HFF-Myc (cell line): ENCODE measurements at places on chromosomes 7 and 10.
A peak's percentile ranks its signal among the peaks of the same experiment; 100 is the strongest.

GRCh38 chr10:4819707-4820106, 6.3 kb upstream of the AKR1E2 start:
- DNase-seq: no peak

DNA sequence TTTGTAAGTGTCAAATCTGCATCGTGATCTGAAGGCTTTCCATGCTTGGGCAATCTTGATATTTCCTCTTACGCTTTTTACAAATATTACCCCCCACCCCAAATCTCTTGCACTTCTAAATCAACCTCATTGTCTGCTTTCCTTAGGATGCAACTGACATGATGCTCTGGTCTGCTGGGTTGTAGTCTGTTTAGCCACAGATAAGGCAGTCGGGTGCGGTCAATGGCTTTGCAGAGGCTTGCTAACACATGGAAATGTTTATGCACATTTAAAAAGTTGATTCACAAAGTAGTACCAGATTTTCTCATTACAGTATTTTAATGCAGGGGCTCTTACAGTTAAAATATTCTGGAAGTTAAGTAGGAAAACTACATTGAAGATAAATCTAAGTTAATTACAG, 172.5 kb downstream of the BAMBI start:
- no peak for DNase-seq

DNA sequence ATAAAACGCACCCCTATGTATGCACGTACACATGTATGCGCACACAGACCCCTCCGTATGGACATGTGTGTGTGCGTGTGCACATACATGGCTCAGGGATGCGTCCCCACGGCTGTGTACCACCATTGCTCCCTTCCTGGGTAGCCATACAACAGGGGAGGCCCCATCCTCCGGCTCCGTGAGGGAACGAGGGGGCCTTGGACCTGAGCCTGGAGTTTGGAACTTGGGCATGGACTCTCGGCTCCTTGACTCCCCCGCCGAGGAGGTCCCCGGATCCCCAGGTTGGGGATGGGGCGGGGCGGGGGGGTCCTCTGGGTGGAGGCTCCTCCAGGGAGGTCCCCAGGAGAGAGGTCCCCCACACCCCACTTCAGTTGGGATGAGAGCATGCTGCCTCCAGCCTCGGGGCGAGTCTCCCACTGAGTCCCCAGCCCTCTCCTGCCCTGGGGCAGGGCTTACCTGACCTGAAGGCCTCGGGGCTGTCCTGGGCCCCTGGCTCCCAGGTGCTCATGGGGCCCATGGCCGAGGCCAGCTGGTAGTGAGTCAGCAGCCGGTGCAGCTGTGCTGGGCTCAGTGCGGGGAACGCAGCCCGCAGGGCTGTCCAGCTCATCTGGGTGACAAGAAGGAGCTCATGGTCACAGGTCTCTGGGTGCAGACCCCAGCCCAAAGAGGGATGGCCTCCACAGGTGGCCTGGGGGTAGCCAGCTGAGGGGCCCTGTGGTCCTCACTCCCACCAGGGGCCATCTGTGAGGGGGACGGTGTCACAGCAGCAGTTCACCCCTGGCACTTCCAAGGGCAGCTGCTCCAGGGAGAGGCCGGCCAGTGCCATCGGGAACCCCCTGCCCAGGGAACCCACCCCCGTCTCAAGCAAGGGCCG, 29.9 kb downstream of the AP5Z1 start:
- no peak for DNase-seq

DNA sequence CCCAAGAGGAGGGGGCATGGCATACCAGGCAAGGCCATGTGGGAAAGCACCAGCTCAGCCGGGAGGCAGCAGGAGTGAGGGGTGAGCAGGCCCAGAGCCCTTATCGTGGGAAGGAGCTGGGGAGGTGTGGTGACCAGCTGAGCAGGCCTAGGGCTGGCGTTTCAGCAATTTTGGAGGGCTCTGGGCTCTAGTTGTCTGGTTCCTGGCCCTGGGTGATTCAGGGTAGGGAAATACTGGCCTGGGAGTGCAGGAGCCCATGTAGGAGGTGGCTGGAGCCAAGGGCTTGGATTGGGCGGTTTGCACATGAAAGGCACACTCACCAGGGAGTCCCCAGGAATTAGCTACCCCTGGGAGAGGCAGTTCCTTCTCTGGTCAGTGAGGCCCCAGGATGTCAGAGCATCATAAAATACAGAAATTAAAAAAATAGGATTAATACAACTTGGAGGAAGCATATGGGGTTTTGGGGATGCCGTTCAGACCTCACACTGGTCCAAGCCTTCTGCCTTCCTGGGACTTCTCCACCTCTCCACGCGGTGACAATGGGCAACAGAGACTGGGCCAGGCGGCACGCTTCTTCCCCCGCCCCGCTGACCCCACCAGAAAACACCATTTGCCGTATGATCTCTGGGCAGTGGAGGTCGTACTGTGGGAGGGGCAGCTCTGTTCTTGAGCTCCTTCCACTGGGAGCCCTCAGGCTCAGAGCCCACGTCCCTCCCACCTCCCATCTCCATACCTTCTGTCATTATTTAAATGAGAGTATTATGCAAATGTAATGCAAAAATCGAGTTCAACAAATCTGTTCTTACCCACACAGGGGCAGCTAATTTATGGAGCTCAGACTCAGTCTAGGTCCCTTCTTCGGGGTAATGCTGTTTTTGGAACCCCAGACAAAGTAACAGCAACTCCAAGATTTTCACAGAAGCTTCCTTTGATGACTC, 133.0 kb upstream of the FAM20C start:
- DNase-seq: no peak

DNA sequence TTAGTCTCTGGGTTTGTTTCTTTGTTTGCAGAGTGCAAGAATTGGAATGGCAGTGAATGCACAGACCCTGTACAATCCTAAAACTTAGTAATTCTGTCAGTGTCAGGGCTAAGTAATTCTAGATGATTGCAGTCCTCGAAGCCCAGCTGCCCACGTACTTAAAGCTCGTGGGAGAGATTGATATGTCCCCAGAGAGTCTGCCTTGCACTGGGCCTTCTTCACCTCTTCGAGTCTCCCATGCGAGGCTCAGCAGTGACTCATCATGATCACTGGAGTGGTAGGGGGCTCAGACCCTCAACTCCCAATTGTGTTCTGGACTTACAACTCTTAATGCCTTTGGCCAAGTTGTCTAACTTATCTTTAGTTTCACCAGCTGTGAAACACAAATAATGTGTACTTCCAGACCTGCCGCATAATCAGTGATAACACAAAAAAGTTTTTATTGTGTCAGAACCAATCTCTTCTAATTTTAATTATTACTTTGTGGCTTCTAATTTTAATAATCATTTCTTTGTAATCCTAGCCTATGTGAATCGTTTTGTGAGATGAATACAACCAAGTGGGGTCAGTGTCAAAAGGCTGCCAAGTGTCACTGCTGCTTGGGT, 345.6 kb upstream of the LRGUK start:
- no peak for DNase-seq

DNA sequence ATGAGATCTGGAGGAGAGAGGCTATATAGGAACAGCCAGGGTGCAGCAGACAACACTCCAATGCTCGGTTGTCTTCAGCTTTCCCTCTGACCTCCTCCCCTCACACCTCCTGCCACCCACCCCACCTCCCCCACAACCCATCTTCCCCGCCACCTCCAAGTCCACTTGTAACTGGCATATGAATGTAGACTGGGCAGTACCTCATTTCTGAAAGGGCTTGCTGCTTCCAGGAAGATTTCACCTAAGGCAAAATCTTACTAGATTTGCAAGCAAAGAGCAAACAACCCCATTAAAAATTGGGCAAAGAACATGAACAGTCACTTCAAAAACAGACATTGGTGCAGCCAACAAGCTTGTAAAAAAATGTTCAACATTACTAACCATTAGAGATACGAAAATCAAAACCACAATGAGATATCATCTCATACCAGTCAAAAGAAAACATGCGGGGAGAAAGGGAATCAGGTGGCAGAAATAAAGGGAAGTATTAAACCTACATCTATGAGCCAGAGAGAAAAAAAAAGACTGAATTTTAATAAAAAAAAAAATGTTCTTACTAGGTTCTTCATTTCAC, 164.6 kb upstream of the C1GALT1 start:
- no peak for DNase-seq

DNA sequence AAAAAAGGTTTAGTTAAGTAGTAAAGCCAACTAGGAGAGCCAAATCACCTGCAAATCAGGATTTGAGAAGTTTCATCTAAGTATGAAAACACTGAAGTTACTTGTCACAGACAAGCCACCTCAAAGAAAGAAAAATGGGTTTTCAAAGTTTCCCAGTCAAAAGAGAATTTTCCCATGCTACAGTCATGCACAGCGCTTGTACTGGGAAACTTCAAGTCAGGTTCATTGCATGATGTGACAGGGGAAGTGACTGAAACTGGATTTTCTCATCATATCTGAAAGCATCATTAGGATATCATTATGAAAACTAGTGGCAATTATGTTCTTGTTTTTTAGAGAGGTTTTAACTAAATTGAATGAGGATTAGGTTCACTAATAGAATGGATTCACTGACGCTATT, 167.0 kb downstream of the SGMS1 start:
- DNase-seq: no peak

DNA sequence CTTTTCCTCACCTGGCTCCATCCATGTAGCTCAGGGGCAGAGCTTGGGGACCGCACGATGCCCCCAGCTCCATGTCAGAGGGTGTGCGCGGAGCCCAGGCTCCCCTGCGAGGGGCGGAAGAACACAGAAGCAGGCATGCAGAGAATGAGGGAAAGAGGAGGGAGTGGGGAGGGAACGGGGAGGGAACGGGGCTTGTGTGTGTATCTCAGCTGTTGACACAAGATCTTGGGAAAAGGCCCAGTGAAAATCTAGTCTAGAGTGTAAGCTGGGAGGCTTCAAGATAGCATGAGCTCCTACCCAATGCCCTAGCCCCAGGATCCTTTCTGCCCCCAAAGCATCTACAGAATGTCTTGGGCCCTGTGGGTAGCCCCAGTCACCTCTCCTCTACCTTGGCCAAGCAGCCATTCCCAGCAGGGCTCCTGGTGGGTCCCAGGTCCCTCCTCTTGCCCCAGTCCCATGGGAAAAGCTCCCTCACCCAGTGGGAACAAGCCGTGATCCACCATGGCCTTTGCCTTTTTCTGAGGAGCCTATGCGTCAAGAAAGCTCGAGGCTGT, 25.1 kb upstream of the NDST2 start:
- DNase-seq: no peak

GRCh38 chr7:93165447-93165846, 17.3 kb upstream of the SAMD9L start:
- DNase-seq: no peak

DNA sequence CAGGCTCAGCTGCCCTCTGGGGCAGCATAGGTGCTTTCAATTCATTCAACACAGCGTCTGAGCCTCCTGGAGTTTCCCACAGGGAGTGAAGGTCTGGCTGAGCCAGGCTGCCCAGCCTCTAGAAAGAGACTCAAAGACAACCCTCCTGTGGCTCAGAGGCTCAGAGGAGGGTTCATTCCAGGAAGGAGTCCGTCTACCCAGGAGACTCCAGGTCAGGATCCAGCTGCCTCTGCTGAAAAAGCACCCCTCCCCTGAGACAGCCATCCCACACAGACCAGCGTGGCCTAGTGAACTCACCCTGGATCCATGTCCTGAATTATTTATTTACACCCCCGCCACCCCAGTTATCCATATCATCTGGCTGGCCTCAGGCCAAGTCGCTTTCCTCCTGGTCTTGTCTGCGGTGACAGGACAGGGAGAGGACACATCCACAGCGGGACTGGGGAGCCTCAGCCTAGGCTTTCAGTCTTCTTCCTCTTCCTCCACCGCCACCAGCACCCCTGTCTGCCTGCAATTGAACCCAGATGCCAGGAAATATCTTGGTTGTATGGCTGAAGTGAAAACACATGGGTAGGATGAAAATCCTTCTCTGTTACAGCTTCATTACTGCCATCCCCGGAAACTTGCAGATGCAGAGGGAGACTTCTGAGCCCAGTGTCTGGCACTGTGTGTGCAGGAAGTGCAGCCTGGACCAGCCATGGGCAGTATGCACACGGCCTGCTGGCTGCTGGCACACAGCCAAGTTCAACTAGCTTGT, 44.0 kb upstream of the COL13A1 start:
- peak; percentile 90 for DNase-seq

DNA sequence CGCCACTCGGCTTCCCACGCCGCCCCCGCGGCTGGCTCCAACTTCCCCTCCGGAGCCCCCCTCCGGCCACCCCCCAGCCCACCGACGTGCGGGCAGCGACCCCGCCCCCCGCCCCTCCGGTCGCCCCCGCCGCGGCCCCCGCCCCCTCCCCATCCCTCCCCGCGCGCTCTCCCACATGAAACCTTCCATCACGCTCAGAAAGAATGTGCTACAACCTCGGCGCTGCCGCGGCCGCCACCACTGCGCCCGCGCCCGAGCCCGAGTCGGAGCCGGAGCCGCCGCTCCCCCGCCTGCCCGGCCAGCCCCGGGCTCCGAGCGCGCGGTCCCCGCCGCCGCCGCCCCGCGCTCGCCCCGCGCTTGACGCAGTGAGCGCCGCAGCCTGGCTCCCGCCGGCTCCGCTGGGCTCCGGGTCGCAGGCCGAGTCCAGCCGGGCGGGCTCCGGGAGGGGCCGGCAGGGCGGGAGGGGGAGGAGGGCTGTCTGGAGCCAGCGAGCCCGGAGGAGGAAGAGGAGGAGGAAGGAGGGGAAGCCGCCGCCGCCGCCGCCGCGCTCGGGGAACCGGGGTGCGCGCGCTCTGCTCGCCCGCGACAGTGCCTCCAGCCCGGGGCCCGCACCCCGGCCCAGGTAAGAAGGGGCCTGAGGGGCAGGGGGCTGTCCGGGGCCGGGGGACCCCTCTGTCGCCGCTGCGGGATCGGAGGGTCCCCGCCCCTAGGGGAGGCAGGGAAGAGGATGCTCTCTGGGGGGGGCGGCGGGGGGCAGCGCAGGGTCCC, 4.3 kb upstream of the ELFN1 start:
- DNase-seq: no peak

- no peak for DNase-seq
Observed at GRCh38 chr7:130543487-130544010, 51.7 kb downstream of the MEST start.

GRCh38 chr7:139734395-139734794, 43.4 kb downstream of the HIPK2 start:
- DNase-seq: no peak

- no peak for DNase-seq
Observed at GRCh38 chr7:80089366-80089765, 45.3 kb upstream of the GNAI1 start.

- no peak for DNase-seq
Observed at GRCh38 chr10:133276100-133276434, 601 bp downstream of the ADAM8 start.

DNA sequence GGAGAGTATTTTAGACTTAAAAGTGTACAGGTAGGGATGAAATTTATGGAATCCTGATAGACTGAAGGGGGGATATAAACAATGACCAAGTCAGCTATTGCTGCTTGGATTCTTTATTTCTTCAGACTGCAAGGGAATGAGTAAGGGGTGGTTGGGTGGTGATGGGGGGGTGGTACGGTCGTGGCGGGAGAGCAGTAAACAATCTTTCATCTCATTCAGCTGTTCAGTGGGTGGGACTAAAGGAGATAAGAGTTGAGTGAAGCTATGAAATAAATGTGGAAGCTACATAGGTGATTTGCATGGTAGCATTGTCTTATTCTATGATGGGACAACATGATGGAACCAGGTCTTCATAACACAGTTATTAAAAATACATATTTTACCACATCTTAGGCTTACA, 1.8 kb downstream of the SEPTIN7 start:
- DNase-seq: no peak

GRCh38 chr7:100079024-100079560, 2.4 kb downstream of the ZNF3 start:
- DNase-seq: no peak
